ENCODE measurements at places on chromosomes 13 and 19.

- DNase-seq: no peak
- H3K4me1 ChIP-seq: no peaks in the 10 kb centered on the region
- H3K27me3 ChIP-seq: no peaks in the 10 kb centered on the region
Measured at GRCh38 chr19:51148580-51148979, 6.5 kb downstream of the SIGLEC7 start.

DNA sequence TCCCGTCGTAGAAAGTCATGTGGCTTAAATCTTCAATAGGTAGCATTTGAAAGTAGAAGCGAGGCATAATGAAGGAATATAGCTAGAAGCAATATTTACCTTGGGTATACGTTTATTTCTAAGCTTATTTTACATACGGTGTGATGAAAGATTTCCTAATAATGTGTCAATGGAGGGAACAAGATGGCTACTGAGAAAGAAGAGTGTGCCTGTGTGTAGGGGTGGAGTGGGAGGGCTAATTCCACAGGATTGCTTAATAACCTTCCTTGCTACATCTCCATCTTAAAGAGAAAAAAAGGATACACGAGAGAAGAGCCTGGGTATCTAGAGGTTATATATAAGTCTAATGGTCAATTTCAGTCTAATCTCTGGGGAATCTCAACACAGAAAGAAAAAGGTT lies 2.0 kb downstream of the SPART start:
- H3K4me1 ChIP-seq: peaks cover 7% of the 10 kb centered on the region
- no peaks in the 10 kb centered on the region for H3K36me3 ChIP-seq
- H3K4me3 ChIP-seq: no peak overlapping the region
- H3K27me3 ChIP-seq: no peaks in the 10 kb centered on the region
- no peak overlapping the region for H3K27ac ChIP-seq
- DNase-seq: no peak

- H3K36me3 ChIP-seq: no peaks in the 10 kb centered on the region
- no peak for DNase-seq
- H3K27ac ChIP-seq: no peak overlapping the region
- H3K4me1 ChIP-seq: no peaks in the 10 kb centered on the region
Measured at GRCh38 chr13:41652735-41653361, 195.5 kb downstream of the RGCC start.

GRCh38 chr19:29577649-29577963 lies 28.5 kb upstream of the POP4 start:
- H3K27me3 ChIP-seq: no peaks in the 10 kb centered on the region
- H3K36me3 ChIP-seq: no peaks in the 10 kb centered on the region
- H3K4me1 ChIP-seq: no peaks in the 10 kb centered on the region
- H3K4me3 ChIP-seq: no peak overlapping the region

- peaks cover 12% of the 10 kb centered on the region for H3K36me3 ChIP-seq
- DNase-seq: no peak
- no peak overlapping the region for H3K27ac ChIP-seq
- H3K4me1 ChIP-seq: no peaks in the 10 kb centered on the region
- H3K27me3 ChIP-seq: no peaks in the 10 kb centered on the region
- no peak overlapping the region for H3K4me3 ChIP-seq
Measured at GRCh38 chr19:12224676-12225075, 61.8 kb downstream of the ZNF136 start.

Data from spinal cord (tissue), 10 donors.